ENCODE measurements at places on chromosomes 3 and 15. TPM values are rescaled to one million over a fixed set of nuclear protein-coding genes. Genes with fewer than 3 reads are reported as not detected.

Gene CCDC39
- not detected for total RNA-seq

Gene ZDHHC19
- total RNA-seq: not detected

Gene GOLGA8J
- 0.12 TPM for total RNA-seq

Gene SPINT1
- total RNA-seq: 0.91 TPM

Gene ARPP21
- 0.32 TPM for total RNA-seq

Gene RNU5B-1
- not detected for total RNA-seq

Gene PPM1L
- 0.73 TPM for total RNA-seq

Gene MAGEL2
- not detected for total RNA-seq

Gene GATM
- total RNA-seq: 2.2 TPM

Gene BMF
- 1.4 TPM for total RNA-seq

Measured in A549 treated with Mapracorat at 1 μM for 4 hours (cell line).